Activated B cell treated with CpG ODN at 0.5 μM for 24 hours (primary cell): ENCODE measurements at places on chromosomes 2 and 18. TPM values are rescaled to one million over a fixed set of nuclear protein-coding genes. Genes with fewer than 3 reads are reported as not detected.

DNA sequence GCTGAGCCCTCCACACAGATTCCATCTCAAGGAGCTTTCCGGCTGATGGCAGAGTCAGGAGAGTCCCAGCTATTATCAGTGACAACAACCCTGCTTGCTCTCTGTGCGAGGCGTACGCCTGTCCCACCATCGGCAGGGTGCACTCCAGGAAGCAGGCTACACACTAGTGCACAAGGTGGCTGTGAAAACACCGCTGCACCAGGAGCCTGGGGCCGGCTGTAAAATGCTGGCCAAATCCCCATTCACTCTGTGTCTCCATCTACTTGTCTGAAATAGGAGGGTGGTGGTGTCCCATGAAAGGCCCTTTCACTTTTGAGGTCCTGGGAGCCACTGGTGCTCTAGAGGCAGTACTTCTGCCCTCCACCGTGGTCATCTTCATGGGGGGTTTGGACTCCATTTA is 183.2 kb upstream of the SMAD2 start:
- H3K36me3 ChIP-seq: no peaks in the 10 kb centered on the region
- H3K27me3 ChIP-seq: peaks cover 2% of the 10 kb centered on the region
- no peak overlapping the region for H3K4me3 ChIP-seq
- no peak for DNase-seq

GRCh38 chr18:23301972-23302371 is 151.1 kb upstream of the RIOK3 start:
- H3K4me1 ChIP-seq: no peaks in the 10 kb centered on the region
- no peak overlapping the region for H3K27ac ChIP-seq
- H3K36me3 ChIP-seq: peaks cover 23% of the 10 kb centered on the region
- no peak overlapping the region for H3K4me3 ChIP-seq
- no peak for DNase-seq
- no peaks in the 10 kb centered on the region for H3K27me3 ChIP-seq

GRCh38 chr18:13267431-13267873 is 48.9 kb downstream of the LDLRAD4 start:
- no peak overlapping the region for H3K27ac ChIP-seq
- no peaks in the 10 kb centered on the region for H3K4me1 ChIP-seq
- peaks cover 10% of the 10 kb centered on the region for H3K27me3 ChIP-seq
- DNase-seq: no peak

DNA sequence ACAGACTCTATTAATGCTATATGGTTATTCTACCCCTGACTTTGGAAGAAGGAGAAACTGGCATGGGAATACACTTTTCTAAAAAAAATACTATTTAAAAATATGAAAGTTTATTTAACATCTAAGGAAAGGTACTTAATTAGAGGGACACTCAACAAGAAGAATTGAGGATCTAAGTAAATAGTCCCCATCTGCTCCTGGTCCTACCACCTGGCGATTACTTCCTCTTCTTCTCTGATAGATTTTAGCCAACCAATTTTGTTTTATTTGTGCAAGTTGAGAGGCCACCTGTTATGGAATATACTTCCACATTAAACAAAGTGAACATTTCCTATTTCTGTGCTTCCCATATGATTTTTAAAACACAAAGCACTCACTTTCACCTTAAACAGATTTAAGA is 111.7 kb downstream of the BCL2 start:
- H3K4me3 ChIP-seq: peak overlapping the region; percentile 6
- H3K36me3 ChIP-seq: peaks cover 42% of the 10 kb centered on the region
- DNase-seq: no peak
- H3K27ac ChIP-seq: peak overlapping the region; percentile 82

MARCHF7 gene
- 86.7 and 89.5 TPM in 2 replicates for total RNA-seq

PTPRM gene
- 0.64 and 1.00 TPM in 2 replicates for total RNA-seq
